ENCODE measurements at places on chromosomes 16 and 17.

GRCh38 chr16:24045641-24046040 is 209.9 kb downstream of the PRKCB start:
- no peak for DNase-seq

DNA sequence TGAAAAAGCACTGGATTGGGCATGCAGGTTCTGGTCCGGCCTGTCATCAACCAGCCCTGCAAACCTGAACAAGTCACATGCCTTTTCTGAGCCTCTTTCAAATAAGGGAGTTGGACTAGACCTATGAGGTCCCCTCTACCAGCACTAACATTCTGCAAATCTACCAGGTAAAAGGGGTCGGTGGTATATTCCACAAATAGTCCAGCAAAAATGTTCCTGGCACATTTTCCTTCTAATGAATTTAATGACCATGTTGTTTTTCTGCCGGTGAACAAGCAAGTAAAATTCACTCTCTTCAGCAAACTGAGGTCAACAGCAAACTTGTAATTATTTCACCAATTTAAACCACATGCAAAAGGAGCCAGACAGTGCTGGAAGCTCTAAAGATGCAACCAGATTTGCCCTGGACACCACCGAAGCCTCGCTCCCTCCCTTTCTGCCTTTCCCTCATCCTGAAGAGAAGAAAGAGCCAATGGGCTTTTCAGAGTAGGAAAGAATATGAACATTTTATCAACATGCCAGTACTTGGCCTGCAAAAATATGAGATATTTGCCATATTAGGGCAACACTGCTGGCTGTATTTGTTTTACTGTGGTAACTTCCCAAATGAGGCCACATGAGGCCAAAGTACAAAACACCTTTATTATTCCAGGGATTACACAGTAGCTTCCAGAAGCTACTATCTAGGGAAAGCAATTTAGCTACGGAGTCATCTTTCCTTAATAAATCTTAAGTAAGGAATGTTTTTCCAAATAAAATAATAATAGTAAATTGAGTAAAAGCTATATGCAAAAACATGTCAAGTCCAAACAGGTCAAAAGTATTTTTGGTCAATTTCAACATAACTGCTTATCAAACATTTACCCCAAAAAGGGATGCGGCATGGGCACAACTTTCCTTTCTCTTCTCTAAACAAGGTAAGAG is 45.0 kb downstream of the USP31 start:
- no peak for DNase-seq

- DNase-seq: no peak
Observed at GRCh38 chr17:31294820-31295488, 2.1 kb downstream of the OMG start.

DNA sequence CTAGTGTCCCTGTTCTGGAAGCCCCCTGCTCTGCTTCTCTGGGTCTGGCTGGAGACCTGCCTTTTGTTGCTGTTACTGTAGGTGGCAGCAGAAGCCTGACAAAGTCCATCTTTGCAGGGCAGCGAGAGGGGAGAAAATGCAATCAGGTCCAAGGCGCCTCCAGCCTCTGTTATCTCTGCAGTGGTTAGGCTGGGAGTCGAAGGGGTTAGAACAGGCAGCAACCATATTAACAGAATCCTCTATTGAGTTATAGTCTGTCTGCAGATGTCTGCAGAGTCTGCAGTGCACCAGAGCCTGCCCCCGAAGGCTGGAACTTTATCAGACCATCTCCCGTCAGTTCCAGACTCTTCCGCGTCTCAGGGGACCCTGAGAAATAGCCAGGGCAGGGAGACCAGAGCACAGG is 404.9 kb upstream of the EEF2KMT start:
- DNase-seq: no peak

DNA sequence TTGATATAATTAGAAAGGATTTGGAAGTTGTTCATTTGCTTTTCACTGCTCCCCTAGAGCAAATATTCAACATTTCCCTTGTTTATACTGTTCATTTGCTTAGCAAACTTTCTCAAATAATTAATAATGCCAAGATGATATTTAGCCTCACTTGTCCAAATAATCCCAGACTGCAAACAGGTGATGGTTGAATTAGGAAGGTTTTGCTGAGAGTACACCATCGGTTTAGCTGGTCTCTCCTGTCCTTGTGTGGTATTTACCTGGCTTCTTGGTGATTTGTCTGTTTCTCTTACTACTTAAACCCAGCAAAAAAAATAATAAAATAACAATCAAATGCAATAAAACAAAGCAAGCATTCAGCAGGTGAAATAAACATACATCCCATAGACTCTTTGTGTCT is 6.5 kb downstream of the KATNIP start:
- no peak for DNase-seq

DNA sequence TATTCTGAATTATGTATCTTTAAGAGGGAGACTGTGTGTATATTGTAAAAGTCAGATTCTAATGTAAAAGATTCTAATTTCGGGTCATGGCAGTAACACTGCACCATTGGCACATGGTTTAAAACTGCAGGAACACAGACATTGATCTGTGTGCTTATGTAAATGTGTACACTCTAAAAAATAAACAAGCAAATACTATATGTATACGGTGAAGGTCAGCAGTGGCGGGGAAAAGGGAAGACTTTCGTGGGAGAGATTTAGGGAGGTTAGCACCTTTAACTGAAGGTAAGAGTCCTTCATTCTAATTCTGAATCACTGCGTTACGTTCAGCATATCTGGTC is 157.8 kb upstream of the FAM20A start:
- no peak for DNase-seq
